ENCODE measurements at places on chromosomes 6 and 20.

- no peak for DNase-seq
These were observed 243.5 kb upstream of the PREP start for GRCh38 chr6:105646391-105646867.

- no peak for DNase-seq
These were observed 29.0 kb downstream of the PSMB1 start for GRCh38 chr6:170524172-170524502.

DNA sequence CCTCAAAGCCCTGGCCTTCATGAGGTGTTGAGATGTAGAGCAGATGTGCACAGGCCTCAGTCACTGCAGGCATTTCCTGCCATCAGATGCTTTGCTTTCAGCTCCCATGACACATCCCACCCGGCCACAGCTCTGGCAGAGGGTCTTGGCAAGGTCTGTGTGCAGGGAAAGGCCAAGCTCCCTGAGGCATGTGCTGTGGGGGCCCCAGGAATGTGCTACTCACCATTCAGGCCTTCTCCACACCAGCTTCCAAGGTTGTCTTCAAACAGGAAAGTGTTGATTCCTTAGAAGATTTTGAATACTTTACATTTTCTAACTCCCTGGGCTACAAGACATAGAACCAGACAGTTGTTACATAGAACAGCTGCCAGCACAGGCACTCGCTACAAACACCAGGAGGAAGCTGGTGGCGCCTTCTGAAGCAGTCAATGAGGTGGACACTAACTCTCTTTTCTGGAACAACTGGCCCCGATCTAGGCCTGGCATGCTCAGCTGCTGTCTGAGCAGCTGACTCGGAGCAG, 27.8 kb downstream of the CASS4 start:
- peak; percentile 13 for DNase-seq

GRCh38 chr6:99233219-99233618, 116.3 kb downstream of the FAXC start:
- DNase-seq: no peak

Data from renal cortex interstitium (tissue), 15 donors.